ENCODE measurements at places on chromosomes 3 and 15.

DNA sequence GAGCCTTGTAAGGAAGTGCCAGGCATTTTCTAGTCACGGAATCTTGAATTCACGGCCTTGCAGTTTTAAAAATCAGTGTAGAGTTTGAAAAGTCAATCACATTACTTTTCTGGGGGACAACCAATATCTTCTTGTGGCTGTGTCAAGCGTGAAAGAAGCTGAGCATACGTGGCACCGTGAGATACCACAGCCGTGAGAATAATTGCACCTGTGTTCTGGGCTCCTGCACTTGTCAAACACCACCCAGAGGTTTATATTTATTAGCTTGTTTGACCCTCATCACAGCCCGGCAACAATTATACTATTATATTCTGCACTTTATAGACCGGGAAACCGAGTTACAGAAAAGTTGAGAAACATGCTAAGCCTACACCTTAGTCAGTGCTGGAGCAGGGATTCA lies 45.2 kb downstream of the ARRDC4 start:
- no peak for DNase-seq

- no peak for DNase-seq
Measured at GRCh38 chr3:71916747-71917369, 131.9 kb upstream of the PROK2 start.

DNA sequence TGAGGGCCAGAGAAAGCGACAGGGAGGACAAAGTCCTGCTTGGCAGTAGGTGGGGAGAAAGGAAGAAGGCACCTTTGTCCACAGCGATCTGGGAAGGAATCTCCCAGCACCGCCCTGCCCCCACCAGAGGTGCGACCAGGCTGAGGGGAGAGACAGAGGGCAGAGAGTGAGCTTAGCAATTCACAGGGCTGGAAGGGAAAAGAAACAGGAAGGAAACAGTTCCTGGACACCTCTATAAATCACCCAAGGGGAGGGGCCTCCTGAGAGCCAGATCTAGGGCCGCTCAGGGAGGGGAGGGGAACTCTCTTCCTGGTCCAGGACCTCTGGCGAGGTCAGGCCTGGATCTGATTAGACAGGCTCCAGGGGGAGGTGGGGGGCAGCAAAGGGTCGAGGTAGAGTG lies 35.4 kb downstream of the RNU5B-1 start:
- no peak for DNase-seq

- no peak for DNase-seq
Measured at GRCh38 chr15:39317225-39317624, 263.7 kb upstream of the THBS1 start.

DNA sequence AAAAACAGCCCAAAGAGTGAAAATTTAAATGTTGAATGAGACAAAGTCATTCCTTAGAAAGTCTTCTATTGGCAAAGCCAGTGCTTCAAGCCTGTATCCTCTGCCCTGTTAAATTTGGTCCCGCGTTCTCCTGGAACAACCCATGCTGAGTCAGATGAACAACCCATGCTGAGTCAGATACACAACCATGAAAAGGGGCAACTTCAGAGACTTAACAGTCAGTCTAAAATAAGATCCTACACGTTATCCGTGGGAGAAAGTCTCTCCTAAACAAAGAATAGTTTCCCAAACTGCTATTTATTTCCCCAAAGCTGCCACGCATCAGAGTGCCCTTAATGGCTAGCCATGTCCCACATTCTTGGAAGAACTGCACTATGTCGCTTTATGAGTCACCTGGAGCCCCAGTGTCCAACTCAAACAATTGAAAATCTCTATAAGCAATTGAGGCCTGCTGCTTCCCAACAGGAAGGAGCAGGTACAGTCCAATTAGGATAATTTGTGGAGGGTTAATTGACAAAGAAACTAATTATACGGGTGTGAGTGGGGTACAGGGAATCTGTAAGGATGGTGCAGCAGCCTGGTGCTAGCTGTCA lies 66.1 kb downstream of the WHAMM start:
- DNase-seq = no peak

DNA sequence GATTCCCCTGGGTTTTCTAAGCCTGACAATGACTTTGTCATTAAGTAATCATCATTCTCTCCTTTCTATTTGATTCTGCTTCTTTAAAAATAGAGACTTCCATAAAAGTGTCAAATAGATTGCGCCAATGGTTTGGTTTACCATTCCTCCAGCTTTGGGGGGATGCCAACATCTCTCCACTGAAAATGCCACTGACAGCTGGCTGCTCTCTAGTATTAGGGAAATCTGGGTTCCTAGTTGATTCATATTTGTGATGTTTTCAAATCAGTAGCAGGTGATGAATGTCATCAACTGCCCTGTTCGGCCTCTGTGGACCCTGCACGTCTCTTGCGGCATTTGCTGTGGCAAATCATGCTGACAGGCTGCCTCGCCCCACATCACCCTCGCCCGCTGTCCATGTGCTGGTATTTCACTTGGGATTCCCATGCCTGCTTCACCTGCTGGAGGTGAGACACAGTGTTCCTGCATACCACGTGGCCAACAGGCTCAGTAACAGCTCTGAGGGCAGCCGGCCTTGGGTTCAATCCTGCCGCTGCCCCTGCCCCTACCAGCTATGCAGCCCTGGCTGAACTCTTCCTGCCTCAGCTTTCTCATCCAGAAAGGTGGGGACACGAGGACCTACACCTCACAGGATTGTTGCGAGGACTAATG lies 28.1 kb downstream of the ZXDC start:
- no peak for DNase-seq

GRCh38 chr3:36792342-36792741 lies 28.0 kb upstream of the DCLK3 start:
- DNase-seq = no peak

DNA sequence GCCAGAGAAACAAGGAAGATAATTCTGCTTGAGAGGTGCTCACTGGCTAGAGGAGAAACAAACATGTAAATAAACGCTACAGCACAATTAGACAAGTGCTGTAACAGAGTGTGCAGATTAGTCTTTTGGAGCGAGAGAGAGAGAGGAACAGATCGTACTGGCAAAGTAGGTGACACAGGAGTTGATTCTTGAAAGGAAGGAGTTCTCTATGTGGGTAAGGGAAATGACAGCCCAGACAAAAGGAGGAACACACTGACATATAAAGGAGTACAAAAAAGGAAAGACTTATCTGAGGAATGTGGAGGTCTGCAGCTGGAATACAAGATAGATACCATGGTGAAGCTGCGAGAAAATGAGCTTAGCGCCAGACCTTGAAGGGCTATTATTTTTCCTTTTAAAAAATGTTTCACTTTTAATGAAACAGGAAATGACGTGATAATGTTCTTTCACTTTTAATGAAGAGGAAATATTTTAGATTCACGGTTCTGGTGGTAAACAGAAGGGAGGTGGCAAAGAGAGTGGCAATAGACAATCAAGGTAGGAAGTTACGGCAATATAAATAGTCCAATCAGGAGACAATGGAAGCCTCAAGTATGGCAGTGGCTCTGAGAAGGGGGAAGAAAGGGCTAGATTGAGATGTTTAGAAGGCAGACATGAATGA lies 202.9 kb downstream of the VPS13C start:
- no peak for DNase-seq

GRCh38 chr3:52242039-52242438 lies 3.1 kb upstream of the TWF2 start:
- DNase-seq = no peak

DNA sequence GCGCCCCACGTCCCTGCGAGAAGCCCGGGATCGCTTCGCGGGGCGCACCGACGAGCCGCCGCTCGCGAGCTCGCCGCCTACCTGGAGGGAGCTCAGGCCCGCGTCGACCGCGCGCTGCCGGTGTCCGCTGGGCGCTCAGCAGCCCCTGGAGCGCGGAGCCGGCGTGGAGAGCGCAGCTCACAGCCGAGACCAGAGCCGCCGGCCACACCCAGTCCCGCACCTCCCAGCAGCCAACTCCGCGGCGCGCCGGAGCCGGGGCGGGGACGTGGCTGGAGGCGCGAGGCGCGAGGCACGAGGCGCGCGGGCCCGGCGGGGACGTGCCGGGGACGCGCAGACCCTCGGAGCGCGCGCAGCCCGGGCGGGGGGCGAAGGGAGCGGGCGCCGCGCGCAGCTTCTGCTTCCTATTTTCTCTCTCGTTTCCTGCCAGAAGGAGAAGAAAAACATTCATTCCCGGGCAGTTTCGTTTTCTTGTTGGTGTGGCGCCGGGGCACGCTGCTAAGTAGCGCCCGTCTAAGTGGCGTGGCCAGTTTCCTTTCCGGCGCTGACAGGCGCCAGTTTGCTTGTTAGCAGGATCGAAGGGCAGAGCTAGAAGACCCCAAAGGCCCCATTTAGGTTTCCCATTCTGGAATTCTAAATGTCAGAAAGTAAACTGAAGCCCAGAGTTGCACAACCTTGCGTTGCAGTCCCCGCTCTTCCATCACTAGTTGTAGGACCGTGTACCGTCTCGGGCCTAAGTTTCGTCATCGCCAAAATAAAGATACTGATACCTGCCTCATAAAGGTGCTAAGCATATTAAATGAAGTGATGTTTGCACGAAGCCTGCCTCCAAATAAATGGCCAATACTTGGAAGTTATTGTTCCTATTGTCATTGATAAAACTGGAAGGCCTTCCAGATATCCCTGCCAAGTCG lies at the start of gene GNB4:
Gene GNB4, minus strand, starts transcription at position 206 of the 911 bp plus-strand sequence. CDS start 25,270 bp downstream, outside the sequence.
- DNase-seq = peak; percentile 1

DNA sequence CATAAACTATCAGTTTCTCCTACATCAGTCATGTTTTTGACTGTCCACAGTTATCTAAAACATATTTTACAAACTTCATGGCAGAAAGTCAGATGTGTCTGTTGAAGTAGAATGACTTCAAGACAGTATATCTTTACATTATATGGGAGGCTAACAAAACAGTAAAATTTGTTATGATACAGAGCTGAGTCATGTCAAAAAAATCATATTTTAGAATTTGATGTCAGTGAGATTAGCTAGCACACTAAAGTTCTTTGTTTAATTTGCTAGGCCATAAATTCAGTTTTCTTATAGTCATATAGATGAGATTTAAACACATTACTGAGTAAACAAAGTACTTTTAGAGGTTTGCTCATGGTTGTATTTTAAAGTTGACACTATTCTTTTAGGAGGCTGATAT lies 80.3 kb upstream of the IGSF10 start:
- DNase-seq = no peak

- no peak for DNase-seq
Measured at GRCh38 chr3:51946796-51947195, 4.6 kb downstream of the PARP3 start.

- no peak for DNase-seq
Measured at GRCh38 chr3:184730924-184731323, 19.1 kb upstream of the MAGEF1 start.

DNA sequence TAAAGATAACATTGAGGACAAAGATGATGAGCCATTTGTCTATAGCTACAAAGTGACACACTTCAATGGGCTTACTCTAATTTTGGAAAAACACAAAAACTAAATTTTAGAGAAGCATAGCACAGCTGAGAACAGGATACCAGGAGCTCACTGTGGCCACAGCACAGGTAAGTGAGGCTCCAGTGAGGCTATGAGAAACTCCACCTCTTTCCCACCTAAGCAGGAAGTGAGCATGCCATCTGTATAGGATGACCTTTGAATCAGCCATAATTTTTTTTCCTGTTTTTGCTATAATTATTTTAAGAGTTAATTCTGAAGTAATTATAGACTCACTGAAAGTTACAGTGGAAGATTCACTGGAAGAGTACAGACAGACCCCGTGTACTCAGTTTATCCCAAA lies 82.1 kb upstream of the DCLK3 start:
- DNase-seq = no peak

DNA sequence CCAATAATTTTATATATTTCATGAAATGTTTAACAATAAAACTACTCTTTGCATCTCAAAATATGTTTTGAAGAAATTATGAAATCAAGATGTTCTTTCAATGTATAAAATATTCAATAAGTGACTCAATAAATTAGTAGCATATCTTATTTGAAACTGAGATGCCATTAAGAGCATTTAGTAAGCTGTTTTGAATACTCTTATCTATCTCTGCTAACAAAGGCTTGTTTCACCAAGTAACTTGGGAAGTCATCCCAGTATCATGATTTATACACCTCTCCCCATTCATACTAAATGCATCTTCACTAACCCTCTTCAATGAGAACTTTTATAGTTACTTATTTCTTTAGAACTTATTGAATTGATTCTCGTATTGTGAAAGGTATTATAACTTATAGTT lies 43.1 kb downstream of the TNIK start:
- no peak for DNase-seq

DNA sequence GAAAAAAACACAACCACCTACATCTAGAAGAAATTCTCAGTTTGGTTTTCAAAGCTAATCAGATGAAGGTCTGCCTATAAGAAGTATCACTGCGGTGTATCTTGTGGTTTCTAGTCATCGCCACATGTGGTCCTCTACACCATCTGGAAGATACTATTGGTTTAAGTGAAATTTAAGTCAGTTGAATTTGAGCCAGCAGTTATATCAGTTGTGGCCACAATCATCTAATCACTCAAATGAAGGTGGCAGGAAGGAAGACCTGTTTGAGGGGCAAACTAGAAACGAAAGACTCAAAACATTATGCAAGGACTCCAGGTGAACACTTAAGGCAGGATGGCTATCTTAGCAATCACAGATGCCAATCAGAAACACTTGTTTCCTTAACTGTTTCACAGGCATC lies 48.7 kb downstream of the ETV5 start:
- no peak for DNase-seq

Measured in stimulated activated CD8-positive, alpha-beta memory T cell treated with anti-CD3 and anti-CD28 coated beads, Interleukin-15, amount 100 ng/mL, for 1 hour (primary cell).